Glomerular endothelial cell (primary cell): ENCODE measurements at places on chromosomes 5 and 9. TPM values are rescaled to one million over a fixed set of nuclear protein-coding genes. Genes with fewer than 3 reads are reported as not detected.

DNA sequence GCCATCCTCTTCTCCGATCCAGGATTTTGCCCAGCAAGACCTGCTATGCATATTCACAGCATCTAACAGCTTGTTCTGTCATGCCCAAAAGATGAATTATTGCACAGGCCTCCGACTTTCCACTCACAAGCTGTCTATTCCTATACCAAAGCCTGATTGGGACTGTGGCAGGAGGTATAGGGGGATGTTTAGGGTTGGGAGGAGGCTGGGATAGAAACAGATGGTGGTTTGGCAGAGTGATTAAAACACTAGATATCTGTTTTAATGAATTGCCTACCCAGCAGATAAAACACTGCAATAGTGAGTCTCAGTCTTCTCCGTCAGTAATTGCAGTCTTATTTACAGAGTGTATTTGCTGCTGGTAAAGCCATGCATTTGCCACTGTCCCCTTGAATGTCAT, 215.3 kb downstream of the TLR4 start:
- DNase-seq = no peak

DNA sequence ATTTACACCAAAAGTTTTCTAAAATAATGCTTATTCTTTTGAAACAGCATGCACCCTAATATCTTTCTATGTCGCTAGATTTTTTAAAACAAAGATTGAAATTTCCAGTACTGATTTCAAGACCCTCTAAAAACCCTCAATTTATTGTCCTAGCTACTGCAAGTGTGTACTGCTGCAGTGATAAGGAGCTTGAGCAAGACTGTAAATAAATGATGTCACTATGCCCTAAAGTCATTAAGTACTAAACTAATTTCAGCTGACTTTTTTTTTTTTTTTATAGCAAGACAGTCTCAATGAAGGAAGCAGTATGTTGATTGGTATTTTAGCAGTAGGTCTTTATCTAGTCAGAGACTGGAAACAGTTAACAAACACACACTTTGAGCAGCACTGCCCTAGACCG, 12.2 kb upstream of the MIER3 start:
- no peak for DNase-seq

GLRA1 gene
- total RNA-seq = not detected in 2 replicates

OSMR gene
- 22.8 and 37.3 TPM in 2 replicates for total RNA-seq

DNA sequence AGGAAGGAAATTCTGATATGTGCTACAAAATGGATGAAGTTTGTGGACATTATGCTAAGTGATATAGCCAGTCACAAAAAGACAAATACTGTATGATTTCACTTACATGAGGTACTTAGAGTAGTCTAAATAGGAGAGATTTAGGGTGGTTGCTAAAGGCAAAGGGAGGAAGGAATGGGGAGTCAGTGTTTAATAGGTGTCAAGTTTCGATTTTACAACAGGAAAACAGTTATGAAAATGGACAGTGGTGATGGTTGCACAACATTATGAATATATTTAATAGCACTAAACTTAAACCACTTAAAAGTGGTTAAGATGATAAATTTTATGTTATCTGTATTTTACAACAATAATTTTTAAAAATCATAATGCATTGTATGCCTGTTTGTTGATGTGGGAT, 40.4 kb upstream of the ECM2 start:
- DNase-seq = no peak

DNA sequence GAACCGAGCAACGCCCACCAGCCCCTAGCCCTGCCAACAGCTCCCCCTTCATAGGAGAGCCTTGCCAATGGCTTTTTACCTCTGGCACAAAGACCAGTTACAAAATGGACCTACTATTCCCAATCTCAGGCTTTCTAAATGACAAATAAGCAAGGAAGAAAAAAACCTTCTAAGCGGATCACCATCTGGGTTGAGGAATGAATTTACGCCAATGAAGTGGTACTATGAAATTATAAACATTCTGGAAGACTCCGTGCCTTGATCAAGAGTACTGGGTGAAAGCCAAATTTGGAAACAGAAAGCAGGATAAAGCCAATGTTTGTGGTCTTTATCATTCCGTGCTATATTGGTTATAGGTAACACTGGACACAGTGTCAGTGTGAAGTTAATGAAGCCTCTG, 371.9 kb downstream of the NDUFS4 start:
- no peak for DNase-seq

CCNO gene
- total RNA-seq = 0.10 and 0.70 TPM in 2 replicates

DNA sequence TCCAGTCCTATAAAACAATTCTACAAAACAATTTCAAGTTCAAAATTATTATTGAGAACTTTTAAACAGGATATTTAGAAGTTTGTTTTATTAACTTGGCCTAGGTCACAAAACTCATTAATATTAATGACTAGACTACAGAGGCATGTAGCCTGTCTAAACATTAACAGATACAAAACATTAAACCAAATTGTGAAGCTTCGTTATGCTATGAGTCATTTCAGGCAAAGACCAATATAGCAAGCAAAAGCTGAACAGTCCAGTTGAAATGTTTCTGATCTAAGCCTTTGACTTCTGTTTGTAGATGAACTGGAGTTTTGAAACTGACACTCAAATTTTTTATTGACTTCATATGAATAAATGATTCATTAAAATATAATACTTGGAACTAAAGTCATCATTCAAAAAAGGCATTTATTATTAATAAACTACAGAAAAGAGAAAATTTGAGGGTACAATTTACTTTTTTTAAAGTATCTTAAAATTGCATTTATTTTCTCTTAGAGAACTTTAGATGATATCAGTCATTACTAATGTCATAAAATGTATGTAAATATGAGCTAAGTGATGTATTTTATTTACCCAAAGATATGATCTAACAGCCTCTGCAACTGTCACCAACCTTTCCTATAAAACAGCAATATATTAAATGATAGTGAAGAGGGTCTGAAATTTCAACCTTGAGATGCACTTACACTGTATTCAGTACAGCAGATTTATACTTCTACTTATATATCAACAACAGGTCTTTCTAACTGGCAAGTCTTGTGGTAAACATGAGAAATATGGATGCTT, 188.8 kb downstream of the COMMD10 start:
- no peak for DNase-seq

GRCh38 chr5:145068721-145069120, 766.4 kb downstream of the PRELID2 start:
- DNase-seq = no peak

DNA sequence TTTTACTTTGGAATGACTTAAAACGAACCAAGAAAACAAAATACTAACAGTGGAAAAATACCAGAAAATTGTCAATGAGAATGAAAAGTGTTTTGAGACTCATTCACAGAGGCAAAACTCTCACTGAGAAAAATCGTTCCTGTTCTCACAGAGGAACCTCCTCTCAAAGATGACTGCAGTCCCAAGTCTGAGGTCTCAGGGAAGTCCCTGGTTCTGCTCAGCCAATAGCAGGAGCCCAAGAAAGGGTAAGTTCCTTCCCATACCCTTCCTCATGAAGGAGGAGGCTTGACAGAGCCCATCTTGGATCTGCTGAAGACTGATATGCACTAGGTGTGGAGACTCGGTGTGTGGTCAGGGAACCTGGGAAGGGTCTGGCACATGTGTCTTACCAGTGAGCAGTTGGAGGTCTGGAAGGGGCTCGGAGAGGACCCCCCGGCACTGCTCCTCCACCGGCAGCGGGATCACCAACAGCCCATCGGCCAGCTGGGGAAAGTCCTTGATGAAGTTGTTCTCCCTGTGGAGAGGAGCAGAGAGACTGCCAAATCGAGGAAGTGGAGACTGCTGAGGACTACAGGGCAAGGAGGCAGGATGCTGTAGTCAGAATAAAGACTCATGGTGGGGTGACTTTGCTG, 46.0 kb downstream of the TRIM32 start:
- no peak for DNase-seq

DNA sequence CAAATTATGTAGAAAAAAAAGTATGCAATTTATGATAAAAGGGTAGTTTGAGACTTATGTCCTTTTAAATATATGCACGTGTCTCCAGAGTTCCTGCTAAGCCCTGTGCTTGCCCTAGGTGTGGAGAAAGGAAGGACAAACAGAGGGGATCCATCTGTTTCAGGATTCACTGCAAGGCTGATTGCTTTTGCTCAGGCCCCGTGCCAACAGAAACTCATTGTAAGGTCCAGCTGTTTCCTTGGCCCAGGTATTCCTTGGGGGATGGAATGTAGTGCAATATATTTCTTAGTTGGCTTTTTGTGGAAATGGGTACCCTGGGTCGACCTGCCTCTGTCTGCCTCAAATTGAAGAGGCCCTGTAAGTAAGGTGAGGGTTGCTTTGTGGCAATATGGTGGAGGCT, 268.6 kb upstream of the CLINT1 start:
- DNase-seq = no peak

DNA sequence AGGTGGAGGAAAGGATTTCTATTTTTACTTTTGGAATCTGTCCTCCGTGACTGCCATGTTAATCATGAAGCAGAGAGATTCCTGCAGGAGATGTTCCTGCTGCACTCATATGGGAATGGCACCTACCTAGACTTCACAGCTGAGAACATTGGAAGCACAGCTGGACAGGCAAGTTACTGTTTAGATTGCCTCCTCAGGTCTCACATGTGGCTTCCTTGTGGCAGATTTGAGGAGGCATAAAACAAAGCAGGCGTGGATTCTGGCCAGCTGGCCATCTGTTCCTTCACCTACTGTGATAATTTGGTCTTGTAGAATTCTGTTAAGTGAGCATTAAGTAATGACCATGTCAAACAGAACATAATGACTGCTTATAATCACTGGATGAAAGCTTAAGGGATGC, 193.4 kb downstream of the EDIL3 start:
- DNase-seq = no peak

IPO11 gene
- 57.6 and 67.6 TPM in 2 replicates for total RNA-seq

ENTPD2 gene
- not detected in 2 replicates for total RNA-seq

GRCh38 chr5:175809531-175810121, 61.8 kb upstream of the CPLX2 start:
- DNase-seq = no peak

- DNase-seq = no peak
Measured at GRCh38 chr5:1054018-1054798, 45.6 kb downstream of the NKD2 start.

- DNase-seq = no peak
Measured at GRCh38 chr9:76655121-76655541, 109.1 kb upstream of the PCA3 start.

DNA sequence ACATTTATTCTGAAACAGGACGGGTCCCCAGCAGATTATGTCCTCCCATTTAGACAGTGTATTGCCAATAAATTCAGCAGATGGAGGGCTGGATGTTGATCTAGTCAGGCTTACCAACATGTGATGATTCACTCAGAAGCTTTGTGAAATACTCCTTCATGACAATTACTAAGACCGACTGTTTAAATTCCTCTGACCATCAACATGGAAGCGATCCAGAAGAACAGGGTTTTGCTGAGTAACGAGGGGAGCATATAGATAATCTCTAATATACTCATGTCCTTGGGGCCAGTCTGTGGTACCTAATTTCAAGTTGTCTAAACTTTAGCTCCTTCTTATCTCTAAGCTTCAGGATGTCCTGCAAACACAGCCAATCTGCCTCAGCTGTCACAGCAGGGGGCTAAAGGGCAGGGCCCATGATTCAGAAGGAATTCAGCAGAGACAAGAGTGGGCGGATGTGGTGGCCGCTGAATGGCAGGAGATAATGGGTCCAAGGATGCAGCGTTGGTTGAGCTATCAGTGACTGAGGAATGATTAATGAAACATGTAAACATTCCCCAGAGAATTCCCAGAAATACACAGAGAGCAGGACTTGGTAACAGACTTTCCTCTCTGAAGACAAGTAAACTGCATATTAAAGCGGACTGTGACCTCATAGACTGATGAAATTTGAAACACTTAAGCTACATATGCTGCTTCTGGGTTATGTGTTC, 109.4 kb downstream of the ANKRD55 start:
- peak; percentile 95 for DNase-seq

NRARP gene
- total RNA-seq = 62.5 and 188 TPM in 2 replicates

SPATA31D4 gene
- not detected in 2 replicates for total RNA-seq

GRCh38 chr9:129305246-129305645, 127.2 kb upstream of the IER5L start:
- no peak for DNase-seq

RELL2 gene
- total RNA-seq = 8.5 and 12.2 TPM in 2 replicates

GRXCR2 gene
- not detected in 2 replicates for total RNA-seq

DNA sequence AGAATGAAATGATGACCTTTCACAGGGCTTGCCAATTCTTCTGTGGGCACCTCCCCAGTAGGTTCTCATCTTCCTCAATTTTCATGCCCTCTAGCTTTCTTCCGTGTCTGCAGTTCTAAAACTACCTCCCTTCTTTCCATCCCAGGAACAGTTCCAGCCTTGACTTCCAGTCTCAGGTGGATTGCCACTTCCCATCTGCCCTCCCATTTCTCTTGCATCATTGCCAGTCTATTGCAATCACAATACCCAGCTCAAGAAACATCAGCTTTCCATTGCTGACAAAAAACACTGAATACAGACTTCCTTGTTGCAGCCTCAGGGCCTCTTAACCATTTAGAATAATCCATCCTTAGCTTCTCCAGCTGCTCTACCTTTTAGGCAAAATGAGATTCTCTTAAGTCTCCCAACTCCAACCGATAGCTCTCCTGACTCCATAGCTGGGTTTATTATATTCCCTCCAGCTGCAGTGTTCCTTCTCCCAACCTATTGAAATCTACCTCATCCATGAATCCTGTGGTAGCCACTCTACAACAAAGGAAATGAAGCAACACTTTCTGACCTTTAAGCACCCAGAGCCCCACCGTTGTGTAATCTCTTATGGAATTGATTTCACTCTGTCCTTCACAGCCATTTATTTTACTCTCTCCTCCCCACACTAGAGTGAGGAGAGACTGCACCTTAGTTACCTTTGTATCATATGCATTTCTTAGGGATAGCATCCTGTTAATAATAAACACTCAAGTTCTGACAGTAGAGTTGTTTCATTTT, 75.6 kb upstream of the PCA3 start:
- DNase-seq = no peak

GRCh38 chr5:26940994-26941393, 97.4 kb downstream of the CDH9 start:
- DNase-seq = no peak

DNA sequence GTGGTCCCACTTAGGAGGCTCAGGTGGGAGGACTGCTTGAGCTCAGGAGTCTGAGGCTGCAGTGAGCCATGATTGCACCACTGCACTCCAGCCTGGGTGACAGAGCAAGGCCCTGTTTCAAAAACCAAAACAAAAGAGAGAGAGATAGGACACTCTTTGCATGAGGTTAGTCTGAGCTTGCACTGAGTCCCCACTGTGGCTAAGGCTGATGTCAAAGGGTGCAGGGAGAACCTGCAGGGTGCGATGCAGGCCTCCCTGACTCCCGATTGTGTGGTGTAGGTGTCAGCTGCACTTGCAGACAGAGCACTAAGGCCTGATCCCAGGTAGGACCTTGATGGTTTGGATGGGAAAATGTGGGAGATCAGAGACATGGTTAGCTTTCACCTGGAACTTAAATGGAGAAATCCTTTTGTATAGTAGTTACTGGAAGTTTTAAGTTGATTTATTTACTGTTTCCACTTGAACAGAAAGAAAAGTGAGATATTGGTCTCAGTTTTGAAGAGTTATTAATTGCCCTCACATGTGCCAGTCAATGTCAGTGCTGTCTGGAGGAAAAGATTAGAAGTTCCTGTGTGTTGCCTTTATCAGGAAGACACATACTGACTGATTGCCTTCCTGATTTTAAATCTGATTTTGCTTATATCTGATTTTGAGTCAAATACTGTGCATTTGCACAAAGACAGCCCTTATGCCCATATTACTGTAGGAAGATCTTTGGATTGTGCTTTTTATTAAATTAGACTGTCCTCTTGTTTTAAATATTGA, 260.0 kb downstream of the MAST4 start:
- no peak for DNase-seq

PRDM9 gene
- total RNA-seq = not detected in 2 replicates

GRCh38 chr5:34957321-34957720, 28.0 kb downstream of the DNAJC21 start:
- no peak for DNase-seq

MEGF9 gene
- 9.5 and 14.8 TPM in 2 replicates for total RNA-seq

- no peak for DNase-seq
Measured at GRCh38 chr9:118455259-118455658, 751.1 kb downstream of the TLR4 start.
